ENCODE measurements at places on chromosomes 7 and 10. TPM values are rescaled to one million over a fixed set of nuclear protein-coding genes. Genes with fewer than 3 reads are reported as not detected.

The CRTAC1 gene
- total RNA-seq, result 0.41 TPM

The DEPP1 gene
- total RNA-seq, result 105 TPM

The MSMB gene
- total RNA-seq, result not detected

The PGAM2 gene
- total RNA-seq, result not detected

- no peaks in the 10 kb centered on the region for H3K36me3 ChIP-seq
- H3K4me1 ChIP-seq, result peaks cover 7% of the 10 kb centered on the region
- H3K4me3 ChIP-seq, result no peak overlapping the region
- H3K27me3 ChIP-seq, result peaks cover 20% of the 10 kb centered on the region
- peak; percentile 85 for DNase-seq
Observed at GRCh38 chr7:2978408-2978807, 65.3 kb downstream of the CARD11 start.

- no peaks in the 10 kb centered on the region for H3K27me3 ChIP-seq
- H3K27ac ChIP-seq, result no peak overlapping the region
- H3K36me3 ChIP-seq, result no peaks in the 10 kb centered on the region
- H3K4me3 ChIP-seq, result no peak overlapping the region
- DNase-seq, result no peak
- H3K4me1 ChIP-seq, result no peaks in the 10 kb centered on the region
Observed at GRCh38 chr10:62450912-62451610, 76.9 kb downstream of the ZNF365 start.

- no peak for DNase-seq
- H3K27me3 ChIP-seq, result no peaks in the 10 kb centered on the region
- no peaks in the 10 kb centered on the region for H3K4me1 ChIP-seq
- H3K27ac ChIP-seq, result no peak overlapping the region
Observed at GRCh38 chr10:42960491-42960990, 116.3 kb upstream of the RET start.

- H3K4me1 ChIP-seq, result peaks cover 15% of the 10 kb centered on the region
- no peaks in the 10 kb centered on the region for H3K27me3 ChIP-seq
- peak overlapping the region; percentile 81 for H3K4me3 ChIP-seq
- peak overlapping the region; percentile 96 for H3K27ac ChIP-seq
- no peaks in the 10 kb centered on the region for H3K36me3 ChIP-seq
- no peak for DNase-seq
Observed at GRCh38 chr10:69319841-69320316, 41.6 kb downstream of the HK1 start.

DNA sequence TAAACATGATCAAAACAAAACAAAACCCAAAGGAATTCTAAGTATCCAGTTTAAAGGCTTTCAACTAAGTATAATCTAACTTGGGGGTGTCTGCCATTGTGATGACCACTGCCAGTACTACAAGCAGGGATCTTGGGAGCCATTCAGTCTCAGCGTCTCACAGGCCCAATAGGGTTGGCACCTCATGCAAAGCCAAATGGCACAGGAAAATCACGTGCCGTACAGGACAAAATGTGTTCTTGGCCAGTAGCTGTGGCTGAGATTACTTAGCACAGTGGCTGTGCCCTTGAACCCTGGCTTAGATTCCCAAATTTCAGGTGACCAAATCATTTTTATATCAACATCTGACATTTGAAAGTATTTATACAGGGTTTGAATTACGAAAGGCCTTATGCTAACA, 50.0 kb downstream of the DLD start:
- H3K4me1 ChIP-seq, result peaks cover 38% of the 10 kb centered on the region
- H3K27ac ChIP-seq, result peak overlapping the region; percentile 72
- H3K27me3 ChIP-seq, result no peaks in the 10 kb centered on the region
- no peak overlapping the region for H3K4me3 ChIP-seq
- DNase-seq, result no peak

GRCh38 chr10:61047081-61047480, 103.1 kb upstream of the RHOBTB1 start:
- H3K4me1 ChIP-seq, result no peaks in the 10 kb centered on the region
- no peaks in the 10 kb centered on the region for H3K27me3 ChIP-seq
- no peak for DNase-seq
- H3K27ac ChIP-seq, result no peak overlapping the region
- H3K36me3 ChIP-seq, result no peaks in the 10 kb centered on the region

GRCh38 chr10:88064608-88065382, 201.4 kb downstream of the PTEN start:
- H3K4me1 ChIP-seq, result peaks cover 18% of the 10 kb centered on the region
- H3K36me3 ChIP-seq, result no peaks in the 10 kb centered on the region
- DNase-seq, result peak; percentile 50
- H3K27ac ChIP-seq, result peak overlapping the region; percentile 34

DNA sequence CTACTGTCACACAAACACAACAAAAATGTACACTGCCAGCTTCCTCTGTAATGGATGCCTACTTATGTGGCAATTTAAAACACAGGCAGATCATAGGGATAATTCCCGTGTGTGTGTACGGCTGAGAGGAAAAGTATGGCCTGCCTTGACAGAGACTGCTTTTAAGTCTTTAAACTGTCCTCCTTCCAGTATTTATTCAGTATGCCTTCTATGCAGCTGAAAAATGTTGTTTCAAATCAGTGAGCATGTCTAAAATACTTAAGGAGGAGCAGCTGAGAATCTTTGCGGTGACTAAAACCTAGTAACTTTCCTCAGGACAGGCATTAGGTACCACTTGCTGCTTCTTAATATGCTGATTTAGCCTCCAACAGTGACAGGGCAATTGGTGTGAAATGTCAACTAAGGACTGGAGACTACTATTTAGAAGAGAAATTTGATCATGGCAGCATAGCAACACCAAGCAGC, 126.3 kb downstream of the CACNA2D1 start:
- no peak overlapping the region for H3K4me3 ChIP-seq
- no peak for DNase-seq
- H3K36me3 ChIP-seq, result no peaks in the 10 kb centered on the region
- no peaks in the 10 kb centered on the region for H3K27me3 ChIP-seq

GRCh38 chr10:48778193-48778857, 93.7 kb downstream of the WDFY4 start:
- no peak for DNase-seq
- H3K36me3 ChIP-seq, result no peaks in the 10 kb centered on the region
- H3K27me3 ChIP-seq, result no peaks in the 10 kb centered on the region
- no peak overlapping the region for H3K27ac ChIP-seq

GRCh38 chr7:150803161-150803860, 2.7 kb downstream of the TMEM176A start:
- no peak overlapping the region for H3K4me3 ChIP-seq
- H3K4me1 ChIP-seq, result peaks cover 25% of the 10 kb centered on the region
- DNase-seq, result peak; percentile 44
- H3K36me3 ChIP-seq, result peaks cover 13% of the 10 kb centered on the region

DNA sequence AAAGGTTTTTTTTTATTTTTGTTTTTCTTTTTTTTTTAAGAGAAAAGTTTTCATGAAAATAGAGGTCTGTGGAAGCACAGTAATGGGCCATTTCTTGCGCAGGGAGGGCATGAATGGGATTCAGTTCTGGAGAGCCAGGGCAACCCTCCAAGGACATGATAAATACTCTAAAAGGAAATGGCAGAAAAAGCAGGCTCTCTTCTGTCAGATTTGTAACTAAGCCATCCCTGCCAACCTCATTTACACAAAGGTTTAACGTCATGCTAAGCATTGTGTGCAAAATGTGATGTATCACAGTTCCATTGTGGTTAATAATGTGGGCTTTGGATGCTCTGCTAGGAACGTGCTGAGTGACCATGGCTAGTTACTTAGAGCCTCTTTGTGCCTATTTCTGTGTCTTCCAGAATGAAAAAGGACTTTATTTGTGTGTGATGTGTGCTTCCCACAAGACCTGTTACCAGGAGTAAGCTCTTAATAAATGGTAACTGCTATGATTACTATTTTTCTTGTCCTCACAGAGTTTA, 1095.9 kb upstream of the SORCS1 start:
- no peak for DNase-seq
- H3K27ac ChIP-seq, result no peak overlapping the region
- H3K36me3 ChIP-seq, result no peaks in the 10 kb centered on the region
- no peak overlapping the region for H3K4me3 ChIP-seq
- no peaks in the 10 kb centered on the region for H3K4me1 ChIP-seq

GRCh38 chr10:96740579-96741281, 20.4 kb upstream of the PIK3AP1 start:
- DNase-seq, result peak; percentile 45
- H3K27ac ChIP-seq, result no peak overlapping the region
- no peaks in the 10 kb centered on the region for H3K36me3 ChIP-seq
- H3K27me3 ChIP-seq, result no peaks in the 10 kb centered on the region
- H3K4me3 ChIP-seq, result no peak overlapping the region
- H3K4me1 ChIP-seq, result no peaks in the 10 kb centered on the region

- no peak overlapping the region for H3K27ac ChIP-seq
- H3K36me3 ChIP-seq, result no peaks in the 10 kb centered on the region
- H3K27me3 ChIP-seq, result no peaks in the 10 kb centered on the region
Observed at GRCh38 chr7:26144184-26145080, 7.6 kb upstream of the NFE2L3 start.

- H3K4me1 ChIP-seq, result peaks cover 22% of the 10 kb centered on the region
- no peak overlapping the region for H3K4me3 ChIP-seq
- H3K36me3 ChIP-seq, result no peaks in the 10 kb centered on the region
- peak overlapping the region; percentile 2 for H3K27ac ChIP-seq
- DNase-seq, result no peak
Observed at GRCh38 chr7:131027287-131027773, 293.3 kb upstream of the KLF14 start.

GRCh38 chr10:85177767-85178166, 849.4 kb downstream of the CCSER2 start:
- H3K4me3 ChIP-seq, result no peak overlapping the region
- no peak overlapping the region for H3K27ac ChIP-seq
- H3K27me3 ChIP-seq, result no peaks in the 10 kb centered on the region
- DNase-seq, result no peak
- no peaks in the 10 kb centered on the region for H3K4me1 ChIP-seq
